LHCN-M2 (cell line): ENCODE measurements at places on chromosomes 1 and 21. TPM values are rescaled to one million over a fixed set of nuclear protein-coding genes. Genes with fewer than 3 reads are reported as not detected.
A peak's percentile ranks its signal among the peaks of the same experiment; 100 is the strongest.

DNA sequence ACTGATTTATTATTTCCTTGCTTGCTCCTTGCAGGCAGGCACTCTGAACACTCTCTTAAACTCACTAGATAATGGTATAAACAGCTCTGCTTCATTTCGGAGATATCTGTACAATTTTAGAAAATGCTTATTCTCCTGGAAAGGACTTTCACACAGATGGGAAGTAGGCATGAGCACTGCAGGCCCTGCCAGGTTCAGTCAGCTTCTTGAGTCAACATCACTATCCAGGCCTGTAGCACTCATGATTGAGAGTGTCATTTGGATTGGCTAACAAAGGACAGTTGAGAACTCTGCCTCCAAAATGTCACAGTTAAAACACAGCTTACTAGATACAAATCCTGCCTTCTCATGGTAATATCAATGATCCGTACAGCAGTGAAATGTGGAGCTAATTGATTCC, 181.9 kb downstream of the CYYR1 start:
- no peak for DNase-seq

Gene WNT3A
- not detected in 2 replicates for total RNA-seq

DNA sequence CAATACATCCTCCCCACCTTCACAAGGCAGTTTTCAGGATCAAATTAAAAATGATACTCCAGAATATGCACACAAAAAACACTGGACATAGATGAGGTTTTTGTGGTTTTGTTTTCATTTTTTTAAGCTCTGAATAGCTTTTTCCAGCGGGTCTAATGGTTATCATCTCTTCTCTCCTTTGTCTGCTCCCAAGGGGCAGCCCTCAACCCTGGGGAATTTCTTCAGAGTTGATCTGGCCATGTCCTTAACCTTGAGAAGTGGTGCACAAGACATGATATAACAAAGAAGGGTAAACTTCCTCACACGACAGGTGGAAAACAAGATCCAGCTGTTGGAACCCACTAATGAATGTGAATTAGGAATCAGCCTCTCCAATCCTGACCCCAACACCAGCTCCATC, 1.5 kb upstream of the CD244 start:
- DNase-seq = no peak

- DNase-seq = peak; percentile 28
Measured at GRCh38 chr1:177432897-177433296, 262.1 kb downstream of the BRINP2 start.

GRCh38 chr1:93735722-93736121, 54.1 kb upstream of the BCAR3 start:
- peak; percentile 96 for DNase-seq

Gene EXO1
- total RNA-seq = 34.2 and 37.7 TPM in 2 replicates

Gene PGBD5
- total RNA-seq = 0.06 and 0.29 TPM in 2 replicates

Gene ROR1
- total RNA-seq = 7.6 and 7.9 TPM in 2 replicates

Gene SPATA21
- total RNA-seq = not detected in 2 replicates

DNA sequence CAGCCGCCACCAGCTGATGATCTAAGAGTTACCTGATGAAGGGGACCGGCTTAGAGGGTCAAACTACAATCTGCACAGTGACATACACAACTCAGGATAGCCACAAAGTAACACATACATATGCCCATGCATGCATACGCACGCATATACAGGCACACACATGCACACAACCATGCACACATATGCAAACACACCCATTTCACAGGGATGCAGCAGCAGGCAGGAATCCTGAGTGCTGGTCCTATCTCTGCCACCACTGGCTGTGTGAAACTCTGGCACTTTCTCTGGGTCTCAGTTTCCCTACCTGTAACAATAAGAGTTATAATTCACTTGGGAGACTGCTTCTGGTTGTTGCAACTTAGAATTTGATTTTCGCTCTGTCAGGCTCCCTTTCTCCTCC, 520.2 kb downstream of the PTPRU start:
- no peak for DNase-seq

DNA sequence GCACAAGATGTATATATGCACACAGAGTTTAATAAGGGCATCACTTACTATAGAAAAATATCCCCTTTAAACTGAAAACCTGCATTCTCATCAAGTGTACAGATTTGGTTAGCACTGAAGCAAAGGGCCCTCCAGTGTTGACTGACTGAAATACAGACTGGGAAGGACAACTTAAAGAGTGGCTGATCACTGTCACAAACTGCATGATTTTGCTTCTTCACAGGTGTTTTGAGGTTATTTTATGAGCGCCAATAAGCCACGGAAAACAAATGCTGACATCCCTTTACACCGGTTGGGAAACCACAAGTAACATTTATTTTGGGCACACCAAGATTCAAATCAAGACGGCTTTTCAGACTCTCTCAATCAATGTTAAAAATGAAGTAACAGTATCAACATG, 30.9 kb upstream of the RAP1GAP start:
- DNase-seq = no peak

DNA sequence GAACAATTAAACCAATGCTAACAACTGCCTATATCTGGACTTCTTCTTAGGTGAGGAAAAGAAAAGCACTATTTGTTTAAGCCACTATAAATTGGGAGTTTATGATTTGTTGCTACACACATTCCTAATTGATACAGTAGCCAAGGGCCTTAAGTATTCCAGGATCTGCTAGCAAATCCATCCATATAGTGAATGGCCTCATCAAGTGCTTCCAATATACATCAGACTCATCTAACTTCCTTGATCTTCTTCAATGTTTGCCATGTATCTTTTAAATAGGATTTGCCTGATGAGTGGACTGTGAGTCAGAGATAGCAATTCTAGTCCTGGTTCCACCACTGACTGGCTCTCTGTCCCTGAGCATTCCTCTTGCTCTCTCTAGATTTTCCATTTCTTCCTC, 430.2 kb downstream of the OMA1 start:
- no peak for DNase-seq

GRCh38 chr1:85358702-85359438, 82.4 kb upstream of the BCL10 start:
- DNase-seq = no peak

Gene KCNK2
- total RNA-seq = 5.6 and 6.8 TPM in 2 replicates

DNA sequence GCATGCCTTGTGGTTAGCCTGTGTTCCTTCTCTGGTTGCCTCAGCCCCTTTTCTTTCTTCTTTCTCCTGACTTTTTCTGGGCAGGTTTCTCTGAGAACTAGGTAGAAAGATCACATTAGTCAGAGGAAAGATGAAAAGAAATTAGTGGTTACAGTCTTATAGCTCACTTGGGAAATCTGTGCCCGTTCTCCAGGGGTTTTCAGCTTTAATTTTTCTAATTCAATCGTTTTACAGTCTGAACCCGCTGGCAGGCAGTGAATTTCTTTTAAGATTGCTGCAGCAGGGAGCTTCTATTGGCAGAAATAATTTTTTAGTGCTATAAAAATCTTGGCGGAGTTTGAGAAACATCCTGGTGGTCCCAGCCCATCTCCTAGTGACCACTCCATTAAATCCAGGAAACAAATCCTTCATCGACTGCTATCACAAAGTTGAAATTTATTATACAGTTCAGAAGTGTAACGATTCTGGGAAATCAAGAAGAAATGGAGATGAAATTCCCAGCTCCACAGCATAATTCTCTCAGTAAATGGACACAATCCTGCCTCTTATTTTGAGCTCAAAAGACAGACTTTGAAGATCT, 113.1 kb downstream of the PCP4 start:
- no peak for DNase-seq

DNA sequence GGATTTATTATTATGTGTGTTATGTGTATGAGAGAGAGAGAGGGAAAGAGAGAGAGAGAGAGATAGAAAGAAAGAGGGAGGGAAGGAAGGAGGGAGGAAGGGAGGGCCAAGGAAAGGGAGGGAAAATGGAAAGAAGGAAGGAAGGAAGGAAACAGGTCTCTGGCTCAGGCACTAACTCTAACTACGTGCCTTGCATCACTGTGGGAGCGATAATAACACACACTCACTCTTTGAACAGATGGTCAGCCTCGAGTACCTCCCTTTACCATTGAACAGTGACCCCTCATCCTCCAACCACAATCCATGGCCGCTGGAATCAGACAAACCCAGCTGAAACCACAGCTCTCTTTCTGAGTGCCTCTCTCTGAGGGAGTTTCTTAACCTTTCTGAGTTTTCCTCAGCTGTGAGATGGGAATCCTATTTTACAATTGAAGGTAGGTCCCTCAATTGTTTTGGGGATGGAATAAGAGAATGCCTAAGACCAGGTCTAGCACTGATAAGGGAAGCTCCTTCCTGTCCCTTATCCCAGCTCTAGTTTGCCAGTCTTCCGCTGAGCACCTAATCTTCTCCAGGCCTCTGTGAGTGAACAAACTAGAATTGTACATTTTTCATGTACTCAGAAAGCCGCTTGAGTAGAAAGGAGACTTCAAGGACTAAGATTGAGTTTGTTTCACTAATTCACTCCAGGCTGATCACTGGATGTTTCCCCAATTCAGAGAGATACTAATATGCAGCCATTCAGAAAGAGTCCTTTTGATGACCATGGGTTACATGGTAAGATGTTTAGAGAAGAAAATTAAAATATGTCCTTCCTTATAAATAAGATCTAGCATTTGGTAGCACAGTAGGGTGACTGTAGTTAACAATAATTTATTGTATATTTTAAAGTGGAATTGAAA, 62.8 kb downstream of the IRF2BP2 start:
- DNase-seq = peak; percentile 41

Gene TXNIP
- total RNA-seq = 104 and 114 TPM in 2 replicates

GRCh38 chr1:91809317-91809716, 76.6 kb downstream of the TGFBR3 start:
- peak; percentile 37 for DNase-seq

GRCh38 chr1:157288996-157289395, 150.8 kb upstream of the ETV3 start:
- DNase-seq = no peak
